ENCODE measurements at places on chromosomes 3 and 15. TPM values are rescaled to one million over a fixed set of nuclear protein-coding genes. Genes with fewer than 3 reads are reported as not detected.

DNA sequence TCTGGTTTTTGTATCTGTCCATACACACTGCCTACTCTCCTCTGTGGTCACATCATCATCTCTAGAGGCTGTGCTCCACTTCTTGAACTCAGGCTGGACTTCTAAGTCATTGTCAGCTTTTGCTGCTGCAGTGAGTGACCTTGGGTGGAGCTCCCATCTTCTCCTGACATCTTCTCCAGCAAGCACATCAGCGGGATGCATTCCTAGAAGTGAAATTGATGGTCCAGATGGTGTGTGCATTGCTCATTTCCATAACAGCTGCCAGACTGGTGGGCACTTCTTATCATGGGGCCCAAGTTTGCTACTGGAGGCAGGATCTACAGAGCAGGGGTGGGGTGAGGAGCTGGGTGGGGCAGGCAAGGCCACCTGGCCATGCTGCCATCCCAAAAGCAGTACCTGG lies 109.9 kb downstream of the DNAJB8 start:
- DNase-seq = no peak

Gene CPN2
- not detected for polyA plus RNA-seq

DNA sequence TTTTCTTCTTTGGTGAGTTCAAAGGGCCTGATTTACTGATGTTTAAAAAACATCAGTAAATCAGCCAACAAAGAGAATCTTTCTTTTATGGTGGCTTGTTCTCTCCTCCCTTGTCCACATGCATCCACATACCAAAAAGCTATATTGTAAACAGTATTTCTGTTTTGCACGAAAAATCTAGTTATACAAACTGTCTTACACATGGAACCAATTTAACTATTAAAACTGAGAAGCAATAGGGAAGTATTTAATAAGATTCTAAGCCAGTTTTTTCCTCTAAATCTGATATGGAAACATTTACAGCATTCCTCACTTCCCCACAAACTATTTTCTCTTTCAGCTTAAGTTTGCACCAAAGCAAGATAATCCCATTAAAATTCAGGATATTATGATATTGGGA lies 110.8 kb upstream of the ICE2 start:
- no peak for DNase-seq

DNA sequence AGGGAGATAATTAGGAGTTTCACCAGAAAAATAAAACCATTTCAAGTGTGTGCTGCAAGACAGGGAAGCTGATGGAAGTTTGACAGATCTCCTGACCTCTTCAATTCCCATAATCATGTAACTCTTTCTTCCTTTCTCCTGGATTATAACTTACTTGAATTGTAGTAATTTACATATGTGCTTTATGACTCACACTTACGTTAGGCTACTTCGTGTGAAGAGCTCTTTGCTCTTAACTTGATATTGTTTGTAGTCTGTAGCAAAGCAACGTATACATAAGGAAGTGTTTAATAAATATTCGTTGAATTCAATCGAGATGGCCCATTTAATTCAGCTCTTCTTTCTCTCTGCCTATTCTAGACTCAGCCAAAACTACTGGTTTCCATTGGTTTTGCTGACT lies 23.5 kb downstream of the ROBO2 start:
- DNase-seq = no peak

DNA sequence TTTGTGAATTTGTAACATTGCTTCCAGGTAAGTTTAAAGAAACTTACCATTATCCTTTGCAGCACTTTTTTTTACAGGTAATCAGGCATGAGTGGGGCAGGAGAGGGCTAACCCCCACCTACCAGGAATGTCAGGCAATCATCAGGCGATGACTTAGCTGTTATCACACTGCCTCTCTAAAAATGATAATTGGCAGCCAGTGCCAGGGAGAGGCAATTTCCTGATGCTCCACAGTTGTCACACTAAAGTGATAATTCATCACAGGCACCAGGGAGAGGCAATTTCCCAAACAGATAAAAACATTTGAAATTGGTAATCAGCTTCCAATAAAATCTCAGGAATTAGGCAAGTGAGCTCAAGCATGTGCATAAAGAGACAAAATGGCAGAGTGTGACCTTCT lies 26.3 kb downstream of the NSUN3 start:
- no peak for DNase-seq

GRCh38 chr3:27503526-27503925 lies 19.3 kb upstream of the SLC4A7 start:
- no peak for DNase-seq

Gene PIERCE2
- not detected for polyA plus RNA-seq

- DNase-seq = no peak
Observed at GRCh38 chr3:186212611-186213010, 103.7 kb upstream of the ETV5 start.

GRCh38 chr3:160616716-160617115 lies 51.3 kb upstream of the KPNA4 start:
- DNase-seq = no peak

GRCh38 chr15:90349072-90349471 lies 3.0 kb upstream of the ZNF774 start:
- DNase-seq = no peak

GRCh38 chr3:28903171-28903601 lies 377.7 kb upstream of the RBMS3 start:
- no peak for DNase-seq

DNA sequence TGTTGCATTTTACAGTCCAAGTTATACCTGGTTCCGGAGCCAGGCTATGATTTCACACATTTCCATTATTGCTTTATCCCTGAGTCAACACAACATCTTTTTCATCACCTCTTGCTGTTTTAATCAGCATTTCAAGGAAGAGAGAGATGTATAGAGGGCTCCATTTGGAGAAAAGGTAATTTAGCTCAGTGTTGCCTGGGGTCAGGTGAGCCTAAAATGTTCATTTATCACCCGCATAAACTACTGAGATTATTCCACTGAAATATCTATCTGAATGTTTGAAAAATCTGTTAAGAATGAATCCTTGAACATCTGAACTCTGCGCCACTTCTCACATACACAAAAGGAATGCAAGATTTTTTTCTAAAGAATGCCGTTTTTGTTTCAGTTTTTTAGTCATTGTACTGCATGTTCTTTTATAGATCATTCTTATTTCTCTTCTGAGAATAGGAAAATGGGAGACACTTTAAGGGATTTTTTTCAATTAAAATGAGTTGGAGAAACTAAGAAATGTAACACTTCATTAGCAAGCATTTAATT lies 51.5 kb upstream of the AGTR1 start:
- no peak for DNase-seq
